ENCODE measurements at places on chromosomes 2 and 18.

DNA sequence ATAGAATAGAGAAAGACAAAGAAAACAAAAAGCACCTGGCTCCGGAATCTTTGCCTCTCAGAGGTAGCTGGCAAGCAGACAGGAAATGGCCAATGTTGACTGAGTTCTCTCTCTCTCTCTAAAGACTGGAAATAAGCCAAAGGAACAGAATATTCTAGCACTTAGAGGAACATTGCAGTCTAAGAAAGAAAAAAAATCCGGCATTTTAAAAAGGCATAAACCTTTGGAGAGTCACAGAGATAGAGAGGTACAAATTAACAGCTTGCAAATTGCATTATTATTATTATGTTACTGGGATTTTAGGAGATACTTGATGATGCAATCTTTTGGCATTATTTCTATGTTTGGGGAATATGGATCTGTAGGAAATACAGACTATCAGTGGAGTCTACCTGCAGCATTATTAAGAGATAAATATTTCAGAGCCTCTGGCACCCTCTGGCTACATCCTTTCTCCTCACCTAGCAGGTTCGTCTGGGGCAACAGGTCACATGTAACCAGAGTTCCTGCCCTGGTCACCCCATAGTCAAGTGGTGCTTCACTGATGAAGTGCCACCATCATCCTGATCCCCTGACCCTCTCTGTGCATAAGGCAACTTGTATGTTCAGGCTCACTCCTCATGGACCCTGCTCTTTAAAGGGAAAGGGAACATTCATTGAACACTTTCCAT, 318.9 kb upstream of the ACVR2A start:
- no peak for DNase-seq

- DNase-seq: no peak
Observed at GRCh38 chr2:10525573-10526265, 77.6 kb upstream of the ODC1 start.

DNA sequence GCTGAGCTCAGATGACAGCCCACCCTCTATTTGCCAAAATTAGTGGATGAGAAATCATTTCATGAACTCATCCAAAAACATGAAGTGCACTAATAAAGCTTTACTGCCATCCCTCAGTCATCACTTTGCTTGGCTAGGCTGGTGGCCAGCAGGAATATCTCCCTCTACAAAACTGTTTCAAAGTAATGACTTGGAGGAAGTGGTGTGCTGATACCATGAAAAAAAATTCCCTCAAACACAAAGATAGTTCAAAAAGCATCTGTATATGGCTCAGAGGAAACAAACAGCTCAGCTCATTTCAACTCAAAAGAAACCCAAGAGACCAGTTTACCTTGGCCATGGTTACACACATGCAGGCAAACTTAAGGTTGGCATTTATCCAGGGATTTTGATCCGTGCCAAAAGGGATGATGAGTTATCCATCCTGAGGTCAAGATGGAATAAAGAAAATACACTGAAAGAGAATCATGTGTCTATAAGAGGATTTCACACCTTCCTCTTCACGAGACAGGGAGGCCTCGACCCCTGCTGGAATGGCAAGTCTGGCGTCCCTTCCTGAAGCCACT, 18.4 kb upstream of the WIPF1 start:
- DNase-seq: no peak

DNA sequence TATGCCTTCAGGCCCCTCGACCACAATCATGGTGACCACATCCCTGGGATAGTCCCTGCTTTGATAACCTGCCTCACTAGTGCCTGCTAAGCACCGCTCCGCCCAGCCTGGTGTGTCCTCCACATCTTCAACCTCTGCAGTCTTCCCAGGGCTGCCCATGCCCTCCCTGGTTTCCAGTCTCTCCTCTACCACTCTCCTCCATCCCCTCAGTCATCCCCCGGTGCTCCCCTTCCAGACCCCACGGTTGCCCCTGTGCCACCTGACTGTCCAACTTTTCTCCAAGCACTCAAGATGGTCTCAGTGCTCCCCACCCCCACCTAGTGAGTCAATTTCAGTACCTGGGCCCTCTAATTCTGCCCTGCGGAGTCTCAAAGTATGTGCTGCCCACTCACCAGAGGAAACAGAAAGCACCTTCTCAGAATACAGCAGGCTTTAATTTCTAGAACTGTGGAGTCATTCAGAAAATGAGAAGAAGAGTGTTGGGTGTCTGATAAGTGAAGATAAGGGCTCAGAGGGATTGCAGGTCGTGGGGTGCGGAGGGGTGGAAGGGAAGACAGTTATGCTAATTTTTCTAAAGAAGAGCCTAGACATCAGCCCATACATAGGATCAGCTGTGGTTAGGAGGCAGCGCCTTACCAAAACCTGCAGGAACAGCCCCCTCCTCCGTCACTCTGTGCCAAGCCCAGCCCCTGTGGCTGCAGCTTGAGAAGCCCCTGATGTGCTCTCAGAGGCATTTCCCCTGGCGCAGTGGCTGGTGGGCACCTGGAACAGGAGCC, 53.6 kb upstream of the CAB39 start:
- peak; percentile 62 for DNase-seq

GRCh38 chr18:58525517-58525916, 103.4 kb downstream of the ALPK2 start:
- DNase-seq: peak; percentile 31

GRCh38 chr2:20339012-20339411, 11.6 kb downstream of the PUM2 start:
- no peak for DNase-seq

DNA sequence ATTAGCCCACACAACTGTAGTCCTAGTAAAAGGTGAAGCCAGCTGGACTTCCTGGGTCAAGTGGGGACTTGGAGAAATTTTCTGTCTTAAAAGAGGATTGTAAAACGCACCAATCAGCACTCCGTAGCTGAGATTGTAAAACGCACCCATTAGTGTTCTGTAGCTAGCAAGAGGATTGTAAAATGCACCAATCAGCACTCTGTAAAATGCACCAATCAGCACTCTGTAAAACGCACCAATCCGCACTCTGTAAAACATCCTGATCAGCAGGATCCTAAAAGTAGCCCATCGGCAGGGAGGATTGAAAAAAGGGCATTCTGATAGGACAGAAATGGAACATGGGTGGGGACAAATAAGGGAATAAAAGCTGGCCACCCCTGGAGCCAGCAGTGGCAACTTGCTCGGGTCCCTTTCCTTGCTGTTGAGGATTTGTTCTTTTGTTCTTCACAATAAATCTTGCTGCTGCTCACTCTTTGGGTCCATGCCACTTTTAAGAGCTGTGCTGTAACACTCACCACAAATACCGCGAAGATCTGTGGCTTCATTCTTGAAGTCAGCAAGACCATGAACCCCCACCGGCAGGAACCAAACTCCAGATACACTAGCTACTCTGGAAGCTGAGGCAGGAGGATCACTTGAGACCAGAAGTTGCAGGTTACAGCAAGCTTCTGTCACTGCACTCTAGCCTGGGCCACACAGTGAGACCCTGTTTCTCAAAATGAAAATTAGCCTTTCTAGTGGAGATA, 102.6 kb downstream of the HS6ST1 start:
- peak; percentile 34 for DNase-seq

DNA sequence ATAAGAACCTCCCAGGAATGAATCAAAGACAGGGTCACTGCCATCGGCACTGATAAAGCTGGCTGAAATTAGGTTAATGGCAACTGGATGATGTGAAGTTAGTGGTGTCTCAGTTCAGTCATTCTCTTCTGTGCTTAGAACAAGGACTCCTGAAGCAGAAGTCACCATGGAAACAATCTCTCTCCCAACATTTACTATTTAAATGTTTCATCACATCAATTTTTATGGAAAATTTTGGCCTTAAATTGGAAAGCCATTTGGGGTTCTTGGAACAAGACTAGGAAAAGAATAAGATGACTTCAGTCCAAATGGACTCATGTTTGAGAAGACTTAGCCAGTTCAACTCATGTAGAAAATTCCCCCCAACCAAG, 15.5 kb upstream of the ARL5A start:
- no peak for DNase-seq

DNA sequence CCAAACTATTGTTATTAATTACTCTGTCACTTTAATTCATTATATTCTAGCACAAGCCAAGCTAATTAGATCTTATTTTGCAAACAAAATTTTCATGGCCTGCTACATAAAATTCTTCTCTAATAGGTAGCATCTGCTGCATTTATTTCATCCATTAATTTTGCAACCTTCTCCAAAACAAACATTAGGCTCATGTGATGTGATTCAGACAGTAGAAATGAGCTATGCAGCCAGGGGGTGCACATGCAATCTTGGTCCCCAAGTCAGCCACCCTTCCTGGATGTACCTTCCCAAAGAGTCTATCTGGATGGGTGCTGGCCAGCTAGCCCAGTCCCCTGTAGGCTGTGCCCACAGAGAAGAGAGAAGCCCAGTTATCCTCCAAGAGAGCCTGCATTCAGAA, 242.1 kb upstream of the OSR1 start:
- no peak for DNase-seq

DNA sequence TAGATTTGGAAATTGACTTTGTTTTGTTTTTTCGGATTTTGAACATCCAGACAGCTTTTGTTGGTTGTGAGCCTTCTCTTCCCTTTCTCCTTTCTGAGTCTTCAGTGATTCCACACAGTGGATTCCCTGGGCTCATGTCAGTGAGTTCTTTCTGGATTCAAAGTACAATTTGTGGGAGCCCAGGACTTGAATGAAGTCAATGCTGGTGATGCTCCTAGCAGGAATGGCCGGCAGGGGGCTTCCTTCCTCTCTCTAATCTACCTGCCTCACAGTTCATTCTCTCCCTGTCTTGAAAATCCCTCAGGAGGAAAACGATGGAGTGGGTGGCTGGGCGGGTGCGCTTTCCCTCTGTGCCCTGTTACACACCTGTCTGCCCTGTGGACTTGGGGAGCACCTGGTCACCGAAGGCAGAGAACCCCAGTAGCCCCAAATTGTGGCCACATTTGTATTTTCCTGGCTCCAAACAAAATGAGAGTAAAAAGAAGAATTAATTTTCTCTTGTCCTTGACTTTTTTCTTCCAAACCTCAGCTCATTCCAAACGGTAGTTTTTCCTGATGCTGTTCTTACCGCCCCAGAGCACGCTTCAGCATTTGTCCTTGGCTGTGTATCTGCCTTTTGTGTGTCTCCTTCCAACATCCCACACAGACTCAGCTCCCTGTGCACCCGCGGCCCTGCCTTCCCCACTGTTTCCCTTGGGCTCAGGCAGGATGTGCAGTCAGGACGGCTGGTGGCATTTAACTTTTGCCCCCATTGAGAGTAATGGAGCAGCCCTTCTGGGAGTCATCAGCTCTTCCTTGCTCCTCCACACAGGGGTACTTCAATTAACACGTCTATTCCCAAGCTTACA, 86.6 kb downstream of the MARCO start:
- DNase-seq: no peak

GRCh38 chr2:127695491-127696472, 5.5 kb upstream of the SFT2D3 start:
- no peak for DNase-seq

DNA sequence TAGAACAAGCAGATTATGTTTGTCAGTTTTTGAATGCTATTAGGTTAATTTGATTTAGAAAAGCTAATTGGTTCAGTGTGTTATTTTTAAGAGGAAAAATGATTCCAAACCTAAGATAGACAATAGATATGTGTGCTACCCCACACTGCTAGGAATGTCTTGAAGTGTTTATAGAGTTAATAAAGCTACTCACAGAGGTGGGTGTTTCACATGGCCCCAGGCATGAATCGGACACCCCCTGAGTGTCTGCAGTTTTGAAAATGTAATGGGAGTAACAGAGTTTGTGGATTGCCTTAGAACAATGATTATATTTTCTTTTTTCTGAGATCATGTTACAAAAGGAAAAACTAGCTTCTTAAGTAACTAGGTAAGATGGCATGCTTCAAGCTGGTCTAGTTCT, 348.3 kb downstream of the ADCYAP1 start:
- no peak for DNase-seq

GRCh38 chr2:162072976-162073887, 783 bp downstream of the DPP4 start:
- peak; percentile 54 for DNase-seq

GRCh38 chr2:56483081-56483480, 299.3 kb downstream of the CCDC85A start:
- no peak for DNase-seq

DNA sequence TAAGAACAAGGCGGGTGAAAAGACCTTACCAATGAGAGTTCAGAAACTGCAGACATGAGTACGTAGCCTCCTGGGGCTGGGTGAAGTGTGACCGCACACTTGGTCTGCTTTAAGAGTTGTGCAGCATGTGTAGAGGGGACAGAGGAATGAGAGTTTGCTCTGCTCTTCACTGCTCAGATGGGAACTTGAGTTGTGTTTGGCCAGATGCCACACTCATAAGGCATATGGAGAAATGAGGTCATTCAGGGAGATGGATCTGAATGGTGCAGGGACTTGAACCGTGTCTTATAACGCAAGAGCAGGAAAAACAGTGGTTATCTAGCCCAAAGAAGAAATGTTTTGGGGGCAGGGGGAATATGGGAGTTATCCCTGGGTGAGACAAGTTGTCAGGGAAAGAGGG, 273.8 kb upstream of the LYPD1 start:
- DNase-seq: no peak

GRCh38 chr2:140473851-140474250, 1657.0 kb downstream of the LRP1B start:
- DNase-seq: no peak

DNA sequence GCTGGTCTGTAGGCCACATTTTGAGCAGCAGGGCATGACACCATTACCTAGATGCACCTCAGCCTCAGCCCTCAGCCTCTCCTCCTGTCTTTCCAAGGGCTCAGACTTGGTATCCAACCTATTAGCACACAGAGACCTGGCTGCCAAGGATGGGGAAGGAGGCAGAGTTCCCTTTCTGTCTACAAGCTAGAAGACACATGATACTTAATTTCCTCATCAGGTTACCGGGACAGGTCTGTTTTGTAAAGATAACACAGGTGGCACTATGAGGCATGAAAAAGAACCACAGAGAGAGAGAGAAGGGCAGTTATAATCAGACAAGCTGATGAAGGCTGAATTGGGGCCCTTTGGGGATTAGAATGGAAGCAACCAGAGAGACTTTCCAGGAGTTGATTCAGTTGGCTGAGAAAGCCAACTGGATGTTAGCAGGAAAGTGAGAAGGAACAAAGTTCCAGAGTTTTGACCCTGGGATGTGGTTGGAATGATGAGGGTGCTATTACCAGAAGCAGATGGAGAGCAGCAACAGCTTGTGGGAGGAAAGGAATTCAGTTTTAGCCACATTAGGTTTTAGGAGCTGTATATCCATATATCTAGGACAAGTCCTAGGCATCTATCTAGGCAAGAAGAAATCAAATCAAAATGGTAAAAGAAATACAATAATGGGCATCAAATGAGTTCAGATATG, 46.0 kb upstream of the RMND5A start:
- no peak for DNase-seq

- DNase-seq: no peak
Observed at GRCh38 chr2:126653761-126654160, 2.2 kb upstream of the GYPC start.

DNA sequence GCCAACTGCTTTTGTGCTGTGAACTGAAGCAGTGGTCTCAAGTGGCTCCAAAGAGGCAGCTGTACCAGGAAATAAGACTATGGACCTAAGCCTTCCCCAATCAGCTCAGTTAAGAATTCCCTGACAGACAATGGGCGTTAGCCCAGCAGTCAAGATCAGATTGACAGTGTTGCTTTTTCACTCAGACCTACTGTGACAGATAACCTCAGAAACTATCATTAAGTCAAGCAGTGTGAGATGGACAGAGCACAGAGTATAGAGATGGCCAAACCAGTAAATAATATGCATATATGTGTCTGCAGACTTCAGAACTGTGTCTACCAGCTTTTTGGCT, 215.3 kb downstream of the ZFP36L2 start:
- DNase-seq: no peak

Data from T-helper 2 cell (primary cell).